H9 (cell line): ENCODE measurements at places on chromosomes 4 and X.

GRCh38 chr4:151403656-151404055 lies 5.3 kb upstream of the FHIP1A start:
- DNase-seq = no peak

- DNase-seq = no peak
Observed at GRCh38 chrX:26254436-26254835, 38.5 kb downstream of the MAGEB5 start.

- no peak for DNase-seq
Observed at GRCh38 chr4:23333556-23333945, 556.3 kb downstream of the PPARGC1A start.

- DNase-seq = peak; percentile 66
Observed at GRCh38 chr4:110630688-110631402, 8.0 kb upstream of the PITX2 start.

DNA sequence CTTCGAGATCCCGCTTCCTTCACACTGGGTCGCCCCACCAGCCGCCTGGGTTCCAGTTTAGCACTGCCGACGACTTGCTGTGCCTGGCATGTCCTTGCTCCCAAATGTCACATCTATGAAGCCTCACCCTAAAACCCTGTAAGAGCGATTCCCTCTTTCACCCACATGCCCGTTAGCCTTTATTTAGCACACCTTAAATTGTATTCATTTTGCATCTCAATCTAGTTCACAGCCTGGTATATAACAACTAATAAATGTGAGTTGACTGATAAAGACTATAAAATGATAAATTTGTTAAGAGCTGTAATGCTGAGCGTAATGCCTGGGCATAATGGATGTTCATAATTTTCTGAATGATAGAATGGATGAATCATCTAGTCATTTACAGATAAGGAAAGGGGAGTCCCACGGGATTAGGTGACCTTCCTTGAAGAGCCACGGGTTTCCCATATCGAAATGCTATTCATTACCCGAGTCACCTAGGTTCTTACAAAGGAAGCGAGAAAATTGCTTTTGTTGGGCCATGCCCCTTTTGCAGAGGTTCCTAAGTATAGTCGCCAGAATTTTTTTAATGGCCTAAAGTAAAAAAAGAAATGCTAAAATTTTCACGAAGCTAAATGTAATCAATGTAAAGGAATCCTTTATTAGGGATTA lies 1.1 kb upstream of the AP1S2 start:
- no peak for DNase-seq

DNA sequence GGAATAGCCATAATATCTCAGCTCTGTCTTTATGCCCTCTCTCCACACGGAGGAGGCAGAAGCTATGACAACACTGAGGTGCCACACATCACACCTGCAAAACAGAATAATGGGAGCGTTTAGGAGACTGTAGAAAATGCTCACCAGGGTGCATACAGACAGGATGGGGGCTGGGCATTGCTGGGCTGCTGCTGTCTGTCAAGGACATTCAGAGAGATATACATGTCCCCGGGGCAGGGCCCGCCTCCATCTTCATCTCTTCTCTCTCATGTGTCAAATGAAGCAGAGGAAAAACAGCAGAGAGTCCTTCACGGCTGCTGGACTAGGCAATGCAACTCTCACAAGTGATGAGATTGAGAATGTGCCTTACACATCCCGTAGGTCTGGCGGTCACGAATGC lies 65.3 kb upstream of the DHRSX start:
- DNase-seq = no peak
